IMR-90 (cell line): ENCODE measurements at places on chromosomes 6 and 20. TPM values are rescaled to one million over a fixed set of nuclear protein-coding genes. Genes with fewer than 3 reads are reported as not detected.

DNA sequence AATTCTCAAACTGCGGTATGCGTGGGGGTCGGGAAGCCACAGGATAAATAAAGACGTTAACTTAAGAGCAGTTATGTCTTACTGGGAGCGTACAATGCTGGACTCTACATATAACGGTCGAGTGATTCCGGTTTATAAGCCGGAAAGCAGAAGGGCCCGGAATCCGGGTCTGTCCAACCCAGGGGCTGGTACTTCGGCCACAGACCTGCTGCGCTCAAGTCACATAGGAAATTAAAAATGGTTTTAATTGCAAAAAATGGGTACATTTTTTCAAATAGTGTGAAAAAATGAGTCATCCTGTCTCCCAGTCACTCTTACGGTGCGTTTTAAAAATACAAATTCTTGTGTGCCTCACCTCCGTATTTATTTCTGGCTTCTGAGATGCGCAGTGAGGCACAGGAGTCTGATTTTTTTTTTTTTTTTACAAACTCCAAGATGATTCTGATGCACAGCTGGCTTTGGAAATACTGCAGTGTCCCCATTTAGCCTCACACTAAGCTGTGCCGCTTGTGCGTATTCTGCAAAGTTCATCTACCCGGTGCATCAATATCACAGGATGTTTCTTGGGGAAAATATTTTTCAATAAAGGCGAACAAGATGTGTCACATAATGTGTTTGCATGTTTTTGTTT lies 1.0 kb downstream of the PCIF1 start:
- peak overlapping the region; percentile 63 for H3K27ac ChIP-seq
- DNase-seq: peak; percentile 43
- H3K4me3 ChIP-seq: peak overlapping the region; percentile 57
- H3K27me3 ChIP-seq: no peaks in the 10 kb centered on the region
- peaks cover 5% of the 10 kb centered on the region for H3K4me1 ChIP-seq
- H3K36me3 ChIP-seq: peaks cover 27% of the 10 kb centered on the region

Gene VAPB
- total RNA-seq: 9.1 and 12.8 TPM in 2 replicates

Gene CRISP3
- total RNA-seq: not detected in 2 replicates

- peaks cover 16% of the 10 kb centered on the region for H3K27me3 ChIP-seq
- H3K4me1 ChIP-seq: peaks cover 9% of the 10 kb centered on the region
- no peaks in the 10 kb centered on the region for H3K36me3 ChIP-seq
- no peak overlapping the region for H3K27ac ChIP-seq
Measured at GRCh38 chr20:24637087-24637486, 167.7 kb downstream of the SYNDIG1 start.

- no peak overlapping the region for H3K4me3 ChIP-seq
- no peaks in the 10 kb centered on the region for H3K27me3 ChIP-seq
- H3K36me3 ChIP-seq: peaks cover 30% of the 10 kb centered on the region; the same call in 1 of the 2 replicates
- no peak overlapping the region for H3K27ac ChIP-seq
Measured at GRCh38 chr20:63742381-63743024, 2.9 kb downstream of the SLC2A4RG start.

Gene PPP1R14C
- total RNA-seq: not detected in 2 replicates

Gene MAPK13
- total RNA-seq: 1.9 and 2.0 TPM in 2 replicates

Gene UBR2
- 32.3 and 42.8 TPM in 2 replicates for total RNA-seq

GRCh38 chr6:163459007-163459406 lies 44.5 kb downstream of the QKI start:
- H3K36me3 ChIP-seq: peaks cover 1% of the 10 kb centered on the region; the same call in 1 of the 2 replicates
- peaks cover 15% of the 10 kb centered on the region for H3K4me1 ChIP-seq
- H3K4me3 ChIP-seq: no peak overlapping the region
- H3K27ac ChIP-seq: peak overlapping the region; percentile 44; the same call in 1 of the 2 replicates
- DNase-seq: no peak

GRCh38 chr6:137224799-137225198 lies 5.6 kb upstream of the IFNGR1 start:
- H3K27ac ChIP-seq: no peak overlapping the region
- H3K4me1 ChIP-seq: no peaks in the 10 kb centered on the region; the same call in 1 of the 2 replicates
- no peak overlapping the region for H3K4me3 ChIP-seq
- no peaks in the 10 kb centered on the region for H3K36me3 ChIP-seq
- DNase-seq: no peak
- peaks cover 9% of the 10 kb centered on the region for H3K27me3 ChIP-seq

Gene WDR46
- total RNA-seq: 68.9 and 73.8 TPM in 2 replicates

GRCh38 chr6:133802861-133803260 lies 86.1 kb upstream of the TCF21 start:
- no peaks in the 10 kb centered on the region for H3K27me3 ChIP-seq
- H3K4me1 ChIP-seq: no peaks in the 10 kb centered on the region
- no peak overlapping the region for H3K27ac ChIP-seq
- no peak for DNase-seq
- H3K36me3 ChIP-seq: no peaks in the 10 kb centered on the region

DNA sequence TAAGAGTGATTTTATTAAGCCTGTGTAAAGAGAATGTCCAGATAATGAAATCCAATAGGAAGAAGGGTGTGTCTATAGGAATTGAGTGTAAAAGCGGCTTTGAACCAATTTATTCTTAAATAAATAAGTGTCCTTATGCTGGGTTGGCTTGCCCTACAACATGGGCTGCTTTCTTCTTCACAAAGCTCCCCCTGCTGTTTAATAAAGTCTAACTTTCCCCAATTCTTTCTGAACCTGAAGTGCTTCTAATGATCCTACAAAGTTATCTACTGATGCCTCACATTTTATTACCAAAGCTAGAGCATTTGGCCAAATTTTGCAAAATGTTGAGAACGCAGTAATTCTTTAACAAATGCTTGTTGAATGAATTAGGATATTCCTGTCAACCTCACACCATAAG lies 36.3 kb upstream of the SIRT5 start:
- H3K36me3 ChIP-seq: no peaks in the 10 kb centered on the region
- no peak overlapping the region for H3K4me3 ChIP-seq
- no peaks in the 10 kb centered on the region for H3K4me1 ChIP-seq
- no peak overlapping the region for H3K27ac ChIP-seq
- peak; percentile 61 for DNase-seq

DNA sequence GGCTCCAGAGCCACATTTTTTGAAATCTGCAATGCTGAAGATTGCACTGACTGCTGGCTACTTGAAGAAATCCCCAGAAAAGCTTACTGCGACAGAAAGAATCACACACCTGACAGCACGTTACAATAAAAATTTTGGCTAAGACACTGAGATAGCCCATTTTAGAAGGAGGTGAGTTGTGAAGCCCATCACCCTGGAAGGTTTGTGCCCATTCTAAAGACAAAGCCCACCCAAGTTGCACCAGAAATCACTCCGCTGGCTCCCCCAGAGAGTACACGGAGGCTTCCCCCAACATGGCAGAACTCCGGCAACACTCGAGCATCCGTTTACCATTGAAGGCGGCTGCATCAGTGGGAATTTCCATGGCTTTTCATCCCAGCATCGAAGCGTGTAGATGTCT lies 29.4 kb downstream of the LPA start:
- H3K27me3 ChIP-seq: no peaks in the 10 kb centered on the region
- no peaks in the 10 kb centered on the region for H3K36me3 ChIP-seq
- no peak overlapping the region for H3K4me3 ChIP-seq

Gene PBOV1
- total RNA-seq: not detected in 2 replicates

DNA sequence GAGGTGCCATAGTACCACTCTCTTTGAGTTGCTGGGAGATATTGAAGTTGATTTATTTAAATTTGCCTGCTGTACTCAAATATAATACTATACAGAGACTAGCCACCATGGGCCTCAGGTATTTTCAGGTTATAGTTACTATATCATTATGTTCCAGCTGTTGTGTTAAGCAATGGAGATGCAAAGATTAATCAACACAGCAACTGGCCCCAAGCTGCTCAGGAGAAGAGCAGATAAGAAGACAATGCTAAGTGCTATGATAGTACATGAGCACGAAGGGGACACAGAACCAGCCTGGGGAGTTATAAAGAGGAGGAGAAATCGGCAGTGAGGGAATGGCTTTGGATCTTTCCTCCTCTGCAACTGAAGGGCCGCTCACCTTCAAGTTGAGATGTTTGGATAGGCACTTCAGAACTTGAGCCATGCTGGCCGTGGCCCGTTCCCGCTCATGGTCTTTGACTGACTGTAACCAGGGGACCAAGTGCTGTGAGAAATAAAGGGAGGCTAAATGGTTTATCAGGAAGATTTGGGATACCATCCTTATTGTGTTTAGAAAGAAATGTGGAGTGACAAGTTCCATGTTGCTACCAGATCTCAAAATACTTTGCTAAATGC lies 24.3 kb upstream of the RPN2 start:
- no peaks in the 10 kb centered on the region for H3K4me1 ChIP-seq
- no peak overlapping the region for H3K4me3 ChIP-seq
- no peak for DNase-seq
- H3K27me3 ChIP-seq: no peaks in the 10 kb centered on the region
- H3K27ac ChIP-seq: no peak overlapping the region

- DNase-seq: no peak
- peaks cover 1% of the 10 kb centered on the region; the same call in 1 of the 2 replicates for H3K27me3 ChIP-seq
- H3K27ac ChIP-seq: no peak overlapping the region
- H3K4me3 ChIP-seq: no peak overlapping the region
- H3K36me3 ChIP-seq: no peaks in the 10 kb centered on the region
Measured at GRCh38 chr6:56036916-56037600, 161.7 kb upstream of the BMP5 start.

DNA sequence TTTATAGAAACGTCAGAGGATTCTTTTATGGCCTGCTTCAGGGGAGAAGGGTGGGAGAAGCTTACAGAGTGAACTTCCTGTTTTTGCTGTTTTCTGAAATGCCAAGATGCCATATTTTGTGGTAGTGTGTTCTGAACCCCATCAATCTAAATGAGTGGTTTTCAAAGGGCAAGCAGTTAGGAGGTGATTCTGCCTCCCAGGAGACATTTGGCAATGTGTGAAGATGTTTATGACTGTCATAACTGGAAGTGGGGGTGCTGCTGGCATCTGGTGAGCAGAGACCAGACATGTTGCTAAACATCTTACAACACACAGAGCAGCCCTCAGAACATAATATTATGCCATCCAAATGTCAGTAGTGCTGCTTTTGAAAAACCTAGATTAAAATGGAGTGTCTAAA lies 6.0 kb upstream of the PRL start:
- H3K27me3 ChIP-seq: no peaks in the 10 kb centered on the region
- no peak overlapping the region for H3K4me3 ChIP-seq
- no peak for DNase-seq
- H3K27ac ChIP-seq: no peak overlapping the region
- H3K4me1 ChIP-seq: no peaks in the 10 kb centered on the region
- H3K36me3 ChIP-seq: no peaks in the 10 kb centered on the region

- no peak for DNase-seq
- H3K27me3 ChIP-seq: no peaks in the 10 kb centered on the region
- H3K36me3 ChIP-seq: no peaks in the 10 kb centered on the region
- peaks cover 9% of the 10 kb centered on the region for H3K4me1 ChIP-seq
Measured at GRCh38 chr20:41224281-41224680, 86.9 kb downstream of the PLCG1 start.

DNA sequence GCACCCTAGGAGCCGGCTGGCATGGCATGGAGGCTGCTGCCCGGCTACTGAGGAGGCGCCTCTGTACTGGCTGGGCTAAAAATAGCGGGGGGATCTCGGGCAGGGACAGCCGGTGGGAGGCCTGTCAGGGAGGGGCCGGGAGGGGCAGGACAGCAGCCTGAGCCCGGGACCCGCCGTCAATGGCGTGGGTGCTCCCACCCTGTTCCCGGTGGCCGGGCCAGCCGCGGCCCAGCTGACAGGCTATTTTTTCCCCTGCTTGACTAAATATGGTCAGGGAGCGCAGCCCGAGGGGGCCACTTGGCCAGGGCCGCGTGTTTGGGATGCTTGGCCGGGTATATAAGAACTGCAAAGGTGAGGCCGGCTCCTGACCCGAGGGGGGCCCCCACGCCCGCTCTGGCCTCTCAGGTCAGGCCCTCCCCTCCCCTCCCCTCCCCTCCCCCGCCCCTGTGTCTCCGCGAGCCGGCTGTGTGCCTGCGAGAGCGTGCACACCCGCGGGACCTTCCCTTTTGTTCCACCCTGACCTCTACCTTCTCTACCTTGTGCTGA lies 74.4 kb upstream of the GATA5 start:
- H3K4me3 ChIP-seq: no peak overlapping the region
- no peak overlapping the region for H3K27ac ChIP-seq
- DNase-seq: no peak
- no peaks in the 10 kb centered on the region for H3K36me3 ChIP-seq

Gene HLA-DQB1
- total RNA-seq: not detected in 2 replicates

GRCh38 chr20:9928955-9929354 lies 90.1 kb upstream of the PAK5 start:
- DNase-seq: no peak
- peaks cover 2% of the 10 kb centered on the region; the same call in 1 of the 2 replicates for H3K27me3 ChIP-seq
- no peaks in the 10 kb centered on the region for H3K36me3 ChIP-seq
- no peak overlapping the region for H3K4me3 ChIP-seq

Gene PPP1R3G
- total RNA-seq: under 0.01 and 0.18 TPM in 2 replicates

Gene KCNS1
- total RNA-seq: 0.54 and 0.56 TPM in 2 replicates

GRCh38 chr6:135534773-135535380 lies 37.3 kb upstream of the AHI1 start:
- H3K4me1 ChIP-seq: peaks cover 9% of the 10 kb centered on the region
- H3K27me3 ChIP-seq: no peaks in the 10 kb centered on the region
- no peaks in the 10 kb centered on the region for H3K36me3 ChIP-seq
- no peak overlapping the region for H3K27ac ChIP-seq
- H3K4me3 ChIP-seq: no peak overlapping the region
- DNase-seq: peak; percentile 50

Gene ADGRF1
- total RNA-seq: not detected in 2 replicates

DNA sequence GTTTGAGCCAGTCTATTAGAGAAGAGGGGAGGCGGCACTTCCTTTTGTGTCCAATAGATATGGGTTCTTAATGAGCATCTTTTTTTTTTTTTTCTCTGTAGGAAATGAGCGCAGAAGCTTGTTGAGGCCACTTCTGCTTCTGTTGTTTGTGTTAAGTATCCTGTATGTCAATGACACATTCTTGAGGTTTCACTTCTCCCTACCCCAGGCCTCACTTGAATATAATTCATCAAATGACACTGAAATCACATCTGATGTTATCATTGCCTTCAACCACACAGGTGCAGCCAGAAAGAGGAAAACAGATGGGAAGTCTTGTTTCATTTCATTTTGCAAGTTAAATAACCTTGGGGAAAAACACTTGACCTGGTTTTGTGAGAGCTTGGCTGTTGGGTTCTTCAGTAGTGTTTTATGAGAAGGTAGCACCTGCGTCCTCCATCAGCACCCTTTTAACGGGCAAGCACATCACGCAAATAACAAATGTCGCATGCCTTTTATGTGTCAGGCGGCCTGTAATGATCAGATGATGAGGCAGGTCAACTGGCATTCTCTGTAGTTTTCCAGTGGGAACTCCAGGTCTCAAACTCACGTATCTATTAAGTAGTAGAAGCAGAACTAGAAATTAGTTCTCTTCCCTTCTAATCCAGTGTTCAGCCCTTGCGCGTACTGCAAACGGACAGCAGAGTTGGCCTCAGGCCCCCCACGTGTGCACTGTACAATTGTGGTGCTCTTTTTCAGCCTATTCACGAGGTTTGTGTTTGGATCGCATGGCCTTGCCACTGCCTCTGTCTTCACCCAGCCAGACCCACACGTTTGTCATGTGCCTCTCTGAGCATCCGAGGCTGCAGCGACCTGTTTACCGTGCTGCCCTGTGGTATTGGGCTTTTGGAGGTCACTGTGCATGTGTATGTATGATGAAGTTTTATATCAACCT lies 23.5 kb downstream of the PLEKHG1 start:
- no peak overlapping the region for H3K4me3 ChIP-seq
- H3K36me3 ChIP-seq: no peaks in the 10 kb centered on the region
- no peak for DNase-seq
